ENCODE measurements at places on chromosomes 6 and 20.

- DNase-seq: peak; percentile 99
Measured at GRCh38 chr20:47501482-47502270, at the start of gene NCOA3. Gene NCOA3 (plus strand): TSS chr20:47501887. CDS start chr20:47622248, 120,361 bp downstream.

- peak; percentile 76 for DNase-seq
Measured at GRCh38 chr6:105359419-105360370, 43.2 kb downstream of the PREP start.

- DNase-seq: no peak
Measured at GRCh38 chr20:10532361-10532760, 97.3 kb downstream of the SLX4IP start.

DNA sequence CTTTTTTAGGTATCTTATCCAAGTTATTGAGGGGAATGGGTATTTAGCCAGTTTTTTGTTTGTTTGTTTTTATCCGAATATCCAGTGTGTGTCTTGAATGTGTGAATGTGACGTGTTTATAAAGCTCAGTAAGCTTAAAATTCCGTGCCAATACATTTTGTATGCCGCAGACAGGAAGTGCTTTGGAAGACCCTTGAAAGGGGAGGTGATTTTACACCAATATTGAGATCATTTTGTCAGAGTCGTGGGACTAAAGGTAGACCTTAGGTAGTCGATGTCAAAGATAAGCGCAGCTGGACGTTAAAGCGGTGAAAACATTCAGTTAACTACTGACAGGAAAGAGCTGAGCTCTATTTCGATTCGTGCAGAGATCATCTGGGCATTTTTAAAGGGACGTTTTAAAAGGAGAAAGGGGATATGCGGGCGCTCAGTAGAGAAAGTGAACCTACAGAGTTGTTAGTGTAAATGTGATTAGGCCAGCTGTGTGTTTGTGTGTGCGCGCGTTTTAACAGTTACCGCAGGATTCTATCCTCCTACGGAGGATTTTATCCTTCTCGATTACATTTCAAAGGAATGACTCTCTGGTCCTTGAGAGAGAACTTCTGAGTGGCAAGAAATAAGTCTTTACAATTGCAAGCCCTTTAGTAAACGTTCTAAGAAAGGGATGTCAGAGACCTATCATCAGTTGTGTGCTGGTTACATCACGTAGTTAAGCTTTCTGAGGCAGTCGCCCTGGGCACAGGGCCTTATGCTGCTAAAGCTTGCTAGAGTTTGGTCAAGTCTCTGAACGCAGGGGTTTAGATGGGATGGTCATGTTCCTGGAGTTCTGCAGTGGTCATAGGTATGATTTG is 625 bp upstream of the ECHDC1 start:
- DNase-seq: no peak

DNA sequence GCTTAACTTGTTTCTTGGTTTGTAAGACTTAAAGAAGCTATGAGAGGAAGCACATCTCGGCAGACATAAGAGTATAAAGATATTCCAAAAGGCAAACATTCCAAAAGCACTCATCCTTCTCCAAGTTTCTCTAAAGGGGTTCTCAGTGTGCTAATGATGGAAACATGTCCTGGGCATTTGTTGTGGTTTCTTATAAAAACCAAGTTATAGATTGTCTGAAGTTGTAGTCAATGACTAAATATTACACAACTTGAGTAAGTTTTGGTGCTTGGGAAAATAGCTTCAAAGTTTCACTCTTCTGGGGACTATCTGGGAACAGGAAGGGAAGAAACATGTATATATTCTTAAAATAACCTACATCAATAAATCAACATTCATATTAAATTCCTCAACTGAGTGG is 128.3 kb upstream of the TBX18 start:
- no peak for DNase-seq

DNA sequence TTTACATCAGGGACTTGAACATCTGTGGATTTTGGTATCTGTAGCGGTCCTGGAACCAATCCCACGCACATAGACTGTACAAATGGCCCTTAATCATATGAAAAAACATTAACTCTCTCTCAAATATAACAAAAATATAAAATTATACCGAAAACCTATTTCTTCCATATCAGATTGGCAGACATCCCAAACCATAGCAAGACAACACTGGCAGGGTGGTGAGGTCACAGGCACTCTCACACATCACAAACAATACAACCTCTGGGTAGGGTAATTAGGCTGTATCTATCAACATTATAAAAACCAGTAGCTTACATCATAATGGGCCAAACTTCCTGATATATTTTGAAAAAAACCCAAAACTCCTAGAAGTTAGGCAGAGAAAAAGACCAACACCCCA is 40.9 kb downstream of the OVOL2 start:
- DNase-seq: no peak

GRCh38 chr6:135434991-135435390 is 62.5 kb downstream of the AHI1 start:
- DNase-seq: no peak

- DNase-seq: no peak
Measured at GRCh38 chr6:11824986-11825385, 46.4 kb upstream of the ADTRP start.

- no peak for DNase-seq
Measured at GRCh38 chr6:14240411-14241166, 123.0 kb downstream of the CD83 start.

DNA sequence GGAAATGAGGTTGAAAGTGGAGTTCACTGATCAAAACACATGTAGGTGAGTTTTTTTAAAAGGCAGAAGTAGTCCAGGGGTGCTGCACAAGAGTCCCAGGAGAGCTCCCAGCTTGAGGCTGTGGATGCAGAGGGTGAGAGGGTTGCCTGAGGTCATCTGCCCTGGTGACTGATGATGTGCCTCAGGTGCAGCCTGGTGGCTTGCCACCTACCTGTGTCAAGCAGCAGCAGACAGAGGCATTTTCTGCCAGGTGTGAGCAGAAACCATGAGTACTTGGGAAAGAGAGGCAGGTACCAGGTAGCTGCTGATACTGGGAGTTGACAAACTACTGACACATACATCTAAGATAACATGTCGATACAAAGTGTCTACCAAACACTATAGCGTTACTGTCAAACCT is 92.5 kb downstream of the SCP2D1 start:
- DNase-seq: no peak

- no peak for DNase-seq
Measured at GRCh38 chr6:136751522-136751956, 40.7 kb downstream of the MAP3K5 start.

DNA sequence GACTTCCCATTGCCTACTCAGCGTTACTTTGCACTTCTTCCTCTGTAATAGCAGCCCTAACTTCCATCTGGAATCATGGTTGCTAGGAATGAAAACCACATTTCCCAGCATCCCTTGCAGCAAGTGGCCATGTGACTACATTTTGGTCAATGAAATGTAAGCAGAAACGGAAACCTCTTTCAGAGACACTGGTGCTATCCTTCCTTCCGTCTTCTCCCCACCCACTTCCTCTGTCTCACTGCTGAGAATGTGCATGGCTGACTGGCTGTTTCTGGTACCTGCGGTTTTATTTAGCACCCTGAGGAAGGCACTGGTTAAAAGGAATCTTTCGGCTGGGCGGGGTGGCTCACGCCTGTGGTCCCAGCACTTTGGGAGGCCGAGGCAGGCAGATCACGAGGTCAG is 107.4 kb downstream of the SCML4 start:
- DNase-seq: no peak

DNA sequence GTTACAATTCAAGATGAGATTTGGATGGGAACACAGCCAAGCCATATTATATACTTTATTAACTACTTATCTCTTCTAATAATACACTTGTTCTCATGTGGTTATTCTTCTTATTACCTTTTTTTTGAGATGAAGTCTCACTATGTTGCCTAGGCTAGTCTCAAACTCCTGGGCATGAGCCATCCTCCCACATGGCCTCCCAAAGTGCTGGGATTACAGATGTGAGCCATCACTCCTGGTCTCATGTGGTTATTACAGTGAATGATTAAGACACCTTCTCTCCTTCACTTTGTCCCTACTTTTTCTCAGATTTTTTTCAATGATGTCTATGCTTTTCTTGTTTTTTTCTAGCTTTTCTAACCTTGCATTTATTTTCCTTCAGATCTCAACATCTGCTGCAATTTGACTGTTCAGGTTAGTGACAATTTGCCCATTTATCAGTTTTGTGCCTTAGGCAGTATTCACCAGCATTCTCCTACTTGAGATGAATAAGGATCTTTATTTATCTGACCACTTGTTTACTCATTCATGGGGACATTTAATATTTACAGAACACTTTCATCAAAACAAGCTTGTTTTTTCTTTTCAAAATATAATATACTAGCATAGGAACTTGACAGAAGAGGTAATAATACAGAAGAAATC is 105.7 kb downstream of the SLC16A10 start:
- DNase-seq: no peak

DNA sequence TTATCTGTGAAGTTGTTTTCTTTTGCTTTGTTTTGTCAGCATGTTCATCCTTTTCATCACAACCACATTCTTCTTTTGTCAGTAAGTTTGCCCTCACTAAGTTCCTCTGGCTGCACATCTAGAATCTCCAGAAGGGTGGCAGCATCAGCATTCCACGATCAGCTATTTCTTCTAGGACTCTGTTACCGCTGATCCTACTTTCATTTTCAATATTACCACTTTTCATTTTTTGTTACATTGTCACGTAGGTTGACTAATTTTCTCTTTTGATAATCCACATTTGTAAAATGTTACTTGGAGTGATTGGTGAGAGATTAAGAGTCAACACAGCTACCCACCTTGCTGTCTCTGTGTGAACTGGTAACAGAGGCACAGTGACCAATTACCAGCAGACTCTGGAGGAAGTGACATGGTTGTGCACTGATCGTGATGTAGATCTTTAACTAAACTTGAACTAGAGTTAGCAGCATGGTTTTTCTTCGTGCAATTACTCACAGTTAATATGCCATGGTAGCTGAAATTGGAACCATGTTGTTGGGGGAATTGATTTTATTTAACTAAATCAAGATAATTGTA is 307.9 kb upstream of the SLC35B3 start:
- DNase-seq: no peak

DNA sequence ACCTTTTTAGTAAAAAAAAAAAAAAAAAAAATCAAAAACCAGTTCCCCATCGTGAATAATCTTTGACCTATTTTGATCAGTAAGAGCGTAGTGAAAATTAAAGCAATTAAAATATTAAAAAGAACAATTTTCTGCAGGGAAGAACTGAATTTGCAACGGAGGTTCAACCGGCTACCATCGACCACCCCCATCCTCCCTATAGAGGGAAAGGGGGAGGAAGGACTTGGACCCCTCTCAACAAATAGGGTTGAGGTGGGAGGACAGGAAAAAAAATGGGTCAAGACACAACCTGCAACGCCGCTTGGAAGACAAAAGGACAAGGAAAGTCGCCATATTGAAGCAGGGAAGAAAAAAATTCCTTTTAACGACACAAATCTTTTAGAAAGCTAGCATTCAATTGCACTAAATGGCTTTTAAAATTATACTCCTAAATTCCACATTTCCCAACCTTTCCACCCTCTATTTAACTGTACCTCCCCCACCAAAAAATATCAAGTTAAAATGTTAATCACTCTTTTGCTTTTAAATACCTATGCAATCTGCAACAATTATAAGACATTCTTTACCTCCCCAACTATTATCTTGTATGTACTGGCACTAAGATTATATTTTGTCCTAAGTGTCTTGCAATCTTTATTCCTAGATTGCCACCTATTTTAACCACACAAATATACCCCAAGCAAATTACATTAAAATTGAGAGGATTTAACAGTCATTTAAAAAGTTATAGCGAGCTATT is 1.7 kb downstream of the PPP1R10 start:
- no peak for DNase-seq

- DNase-seq: no peak
Measured at GRCh38 chr6:163243083-163243482, 171.4 kb upstream of the QKI start.

GRCh38 chr6:53796451-53796780 is 1.6 kb downstream of the LRRC1 start:
- no peak for DNase-seq

DNA sequence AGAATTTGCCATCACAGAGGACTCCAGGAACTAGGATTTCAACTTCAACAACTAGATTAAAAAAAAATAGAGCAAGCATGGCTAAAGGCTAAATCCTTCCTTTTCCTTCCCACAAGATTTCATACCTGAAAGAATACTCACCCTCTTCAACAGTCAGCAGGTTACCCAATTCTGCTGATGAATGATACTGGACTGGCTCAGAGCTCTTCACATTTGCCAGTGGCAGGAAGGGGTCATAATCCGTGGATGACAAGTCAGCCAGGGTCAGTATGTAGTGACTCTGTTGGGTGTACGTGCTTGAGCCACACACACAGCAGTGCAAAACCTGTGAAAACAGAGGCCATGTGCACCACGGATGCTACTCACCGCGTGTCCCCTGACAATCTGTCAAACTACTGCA is 152.9 kb downstream of the INSM1 start:
- peak; percentile 67 for DNase-seq

Measured in RWPE1 (cell line).